ENCODE measurements at places on chromosomes 11 and 22. TPM values are rescaled to one million over a fixed set of nuclear protein-coding genes. Genes with fewer than 3 reads are reported as not detected.

DNA sequence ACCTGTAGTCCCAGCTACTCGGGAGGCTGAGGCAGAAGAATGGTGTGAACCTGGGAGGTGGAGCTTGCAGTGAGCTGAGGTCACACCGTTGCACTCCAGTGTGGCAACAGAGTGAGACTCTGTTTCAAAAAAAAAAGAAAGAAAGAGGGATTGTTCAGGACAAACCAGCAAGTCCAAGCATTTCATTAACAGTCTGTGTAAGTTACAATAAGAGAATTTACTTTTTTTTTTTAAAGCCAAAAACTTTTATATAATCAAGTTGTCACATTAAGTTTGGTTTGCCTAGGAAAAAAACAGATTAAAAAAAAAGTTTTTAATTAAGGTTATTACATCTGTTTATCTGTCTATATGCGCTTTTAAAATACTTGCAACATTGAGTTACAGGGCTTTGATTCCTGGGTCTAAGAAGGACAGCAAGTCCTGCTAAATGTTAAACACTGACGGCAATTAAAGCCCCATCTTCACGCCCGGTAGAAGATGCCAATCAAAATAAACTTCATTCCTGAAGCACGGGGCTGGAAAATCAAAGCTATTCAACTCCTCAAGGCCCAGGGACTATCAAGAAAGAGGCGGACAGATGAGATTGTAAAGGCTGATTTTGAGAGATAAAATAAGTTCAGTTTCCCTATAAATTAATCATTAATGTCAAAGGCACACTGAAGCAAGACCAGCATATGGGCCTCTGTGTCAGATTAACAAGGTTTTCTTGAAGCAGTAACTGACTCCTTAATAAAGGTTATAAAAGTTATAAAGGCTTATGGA lies 10.7 kb downstream of the TMEM138 start:
- no peak for DNase-seq

GRCh38 chr11:119540370-119541125 lies 117.6 kb upstream of the THY1 start:
- no peak for DNase-seq

Gene ABTB2
- total RNA-seq = 3.2 TPM

Gene PLAAT4
- 49.3 TPM for total RNA-seq

GRCh38 chr22:42472671-42473070 lies 40.5 kb upstream of the NFAM1 start:
- no peak for DNase-seq

GRCh38 chr11:111302298-111302697 lies 4.0 kb downstream of the POU2AF3 start:
- no peak for DNase-seq

Gene CYB5R3
- total RNA-seq = 44.0 TPM

DNA sequence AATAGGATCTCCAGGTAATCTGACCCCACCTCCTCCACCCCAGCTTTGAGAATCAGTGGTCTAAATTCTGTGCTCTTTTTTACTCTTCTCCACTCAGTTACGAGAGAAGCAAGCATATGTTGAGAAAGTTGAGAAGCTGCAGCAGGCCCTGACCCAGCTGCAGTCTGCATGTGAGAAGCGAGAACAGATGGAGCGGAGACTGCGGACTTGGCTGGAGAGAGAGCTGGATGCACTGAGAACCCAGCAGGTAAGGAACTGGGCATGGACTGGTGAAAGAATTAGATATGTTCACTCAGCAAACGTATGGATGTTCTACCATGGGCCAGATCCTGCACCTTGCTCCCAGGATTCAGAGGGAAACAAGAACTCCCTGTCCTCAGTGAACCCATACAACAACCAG lies 85.7 kb downstream of the AMOTL1 start:
- no peak for DNase-seq

Gene SPA17
- total RNA-seq = 22.4 TPM

GRCh38 chr11:3135481-3136440 lies 29.3 kb downstream of the OSBPL5 start:
- no peak for DNase-seq

DNA sequence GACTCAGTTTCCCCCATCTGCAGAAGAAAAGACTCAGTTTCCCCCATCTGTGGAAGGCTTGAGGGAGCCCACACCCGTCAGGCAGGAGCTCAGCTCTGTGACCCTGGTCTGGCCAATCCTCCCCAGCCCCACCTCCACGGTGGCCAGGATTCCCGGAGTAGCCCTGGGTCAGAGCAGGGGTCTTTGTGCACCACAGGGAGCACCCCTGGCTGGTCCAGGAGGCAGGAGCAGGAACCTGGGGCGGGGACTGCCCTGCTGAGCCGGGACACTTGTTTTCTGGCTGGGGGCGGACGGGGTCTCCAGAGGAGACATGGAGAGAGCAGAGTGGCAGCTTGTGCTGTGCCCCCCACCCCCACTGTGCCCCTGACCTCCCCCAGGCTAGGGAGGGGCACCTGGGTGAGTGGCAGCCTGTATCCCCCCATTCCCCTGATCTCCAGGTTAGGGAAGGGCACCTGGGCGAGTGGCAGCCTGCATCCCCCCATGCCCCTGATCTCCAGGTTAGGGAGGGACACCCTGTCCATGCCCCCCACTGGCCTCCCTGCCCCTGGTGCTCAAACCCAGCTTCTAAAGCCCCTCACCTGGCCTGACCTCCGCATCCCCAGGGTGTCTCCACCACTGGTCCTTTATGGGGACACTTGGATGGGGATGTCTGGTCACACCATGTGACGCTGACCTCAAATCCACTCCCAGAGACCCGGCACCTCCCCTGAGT lies 18.8 kb downstream of the IL17REL start:
- no peak for DNase-seq

DNA sequence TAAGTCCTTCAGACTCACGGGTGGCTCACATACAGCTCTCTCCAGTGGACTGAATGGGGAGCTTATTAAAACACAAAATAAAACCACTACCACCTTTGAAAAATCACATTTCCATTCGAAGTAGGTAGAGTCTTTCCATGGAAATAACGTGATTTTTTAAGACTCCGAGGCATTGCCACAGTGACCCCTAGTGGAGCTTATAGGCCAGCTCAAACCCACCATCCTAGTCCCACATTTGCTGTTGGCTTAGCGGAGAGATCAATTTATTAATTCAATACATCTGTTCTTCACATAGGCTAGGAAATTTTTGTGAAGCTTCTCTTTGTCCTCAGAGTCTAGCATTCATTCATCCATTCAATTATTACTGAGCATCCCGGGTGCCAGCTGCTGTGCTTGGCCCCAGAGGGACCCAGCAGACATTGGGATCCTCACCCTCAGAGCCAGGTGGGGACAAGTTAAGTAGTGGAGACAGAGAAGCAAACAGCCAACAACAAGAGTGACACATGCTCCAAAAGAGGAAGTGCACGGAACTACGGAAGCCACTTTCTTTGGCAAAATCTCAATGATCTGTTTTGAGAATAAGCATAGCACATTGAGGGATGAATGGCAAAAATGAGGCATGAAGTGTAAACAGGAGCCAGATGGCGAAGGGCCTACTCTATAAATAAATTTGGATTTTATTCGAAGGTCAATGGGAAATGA lies 10.2 kb upstream of the P4HA3 start:
- peak; percentile 21 for DNase-seq

GRCh38 chr11:65381716-65382032 lies 772 bp downstream of the SLC25A45 start:
- no peak for DNase-seq

Gene C22orf39
- total RNA-seq = 19.6 TPM

GRCh38 chr11:6755303-6755952 lies 16.3 kb downstream of the OR2AG2 start:
- DNase-seq = peak; percentile 35
